ENCODE measurements at places on chromosomes 1 and 21.

- DNase-seq = no peak
These were observed 327.0 kb upstream of the DUSP10 start for GRCh38 chr1:222068937-222069336.

GRCh38 chr21:41479686-41480085, 28.3 kb downstream of the TMPRSS2 start:
- DNase-seq = no peak

GRCh38 chr1:163535807-163536206, 214.1 kb downstream of the NUF2 start:
- DNase-seq = no peak

GRCh38 chr1:20100632-20101355, 18.5 kb downstream of the PLA2G2D start:
- no peak for DNase-seq

DNA sequence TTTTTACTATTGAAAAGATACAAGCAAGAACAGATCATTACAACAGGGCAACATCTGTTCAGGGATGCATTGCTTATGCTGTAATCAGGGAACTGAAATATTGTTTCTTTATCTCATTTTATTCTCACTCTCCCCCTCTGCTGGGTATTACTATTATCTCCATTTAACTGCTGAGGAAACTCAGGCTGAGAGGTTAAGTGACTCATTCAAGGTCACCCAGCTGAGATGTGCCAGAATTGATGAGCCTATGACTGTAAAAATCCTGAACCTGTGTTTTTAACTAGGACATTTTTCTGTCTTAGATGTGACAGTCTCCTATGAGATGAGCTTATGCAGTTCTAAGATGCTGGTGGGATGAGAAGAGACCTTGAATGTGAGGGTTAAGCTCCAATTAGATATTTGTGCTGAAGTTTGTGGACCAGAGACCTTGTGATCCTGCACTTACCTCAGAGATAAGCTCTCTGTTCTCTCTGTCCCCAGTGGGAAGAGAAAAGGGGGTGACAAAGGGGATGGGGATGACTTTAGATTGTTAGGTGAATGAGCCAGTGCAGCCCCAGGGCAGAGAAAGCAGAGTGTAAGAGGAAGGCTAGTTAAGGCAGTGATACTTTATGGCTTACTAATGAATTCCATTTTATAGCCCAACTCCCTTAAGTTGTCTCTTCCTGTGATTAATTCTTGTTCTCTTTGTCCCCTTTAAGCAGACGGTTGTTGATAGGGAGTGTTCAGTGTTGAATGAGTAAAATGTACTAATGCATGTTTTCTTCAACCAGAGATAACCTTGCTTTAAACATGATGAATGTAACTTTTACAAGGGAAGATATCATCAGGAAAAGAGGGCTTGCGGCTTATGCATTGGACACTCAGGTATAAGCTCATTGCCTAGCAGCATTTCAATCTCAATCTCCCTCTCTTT, 111.4 kb downstream of the HLX start:
- peak; percentile 7 for DNase-seq

- no peak for DNase-seq
These were observed 6.3 kb downstream of the ZMPSTE24 start for GRCh38 chr1:40264354-40264781.

- no peak for DNase-seq
These were observed at the start of gene ARHGEF16 for GRCh38 chr1:3453891-3454810. ARHGEF16 (plus strand) TSS chr1:3454665; CDS start chr1:3463085, 8,420 bp downstream.

- no peak for DNase-seq
These were observed 3.0 kb upstream of the SOD1 start for GRCh38 chr21:31656199-31657095.

GRCh38 chr1:85315789-85316188, 39.4 kb upstream of the BCL10 start:
- no peak for DNase-seq

DNA sequence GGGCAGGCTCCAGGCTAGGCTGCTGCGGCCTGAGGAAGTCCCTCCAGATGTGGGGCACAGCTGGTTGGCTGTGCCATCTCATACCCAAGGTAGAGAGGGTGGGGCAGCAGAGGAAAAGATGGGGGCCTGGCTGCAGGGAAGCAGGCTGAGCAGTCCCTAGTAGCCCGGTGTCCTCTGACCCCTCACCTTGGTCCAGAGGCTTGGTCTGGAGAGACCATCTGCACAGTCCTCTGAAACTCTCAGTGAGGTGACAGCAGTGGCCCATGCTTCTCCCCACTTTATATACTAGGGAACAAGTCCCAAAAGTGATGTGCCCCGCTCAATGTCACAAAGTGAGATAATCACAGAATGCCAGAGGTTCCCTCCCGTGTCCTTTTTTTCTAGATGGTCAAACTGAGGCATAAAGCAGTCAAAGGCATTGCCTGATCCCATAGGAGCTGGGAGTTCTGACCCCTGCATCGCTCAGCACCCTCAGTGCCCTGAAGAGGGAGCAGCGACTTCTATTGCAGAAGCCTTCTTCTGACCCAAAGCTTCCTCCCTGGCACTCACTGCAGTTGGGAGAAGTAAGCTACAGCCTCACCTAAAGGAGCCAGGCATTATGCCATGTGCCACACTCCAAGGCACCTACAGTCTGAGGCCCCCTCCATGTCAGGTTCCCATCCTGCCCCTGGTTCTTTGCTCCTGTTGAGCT, 45.5 kb downstream of the TRABD2B start:
- no peak for DNase-seq

DNA sequence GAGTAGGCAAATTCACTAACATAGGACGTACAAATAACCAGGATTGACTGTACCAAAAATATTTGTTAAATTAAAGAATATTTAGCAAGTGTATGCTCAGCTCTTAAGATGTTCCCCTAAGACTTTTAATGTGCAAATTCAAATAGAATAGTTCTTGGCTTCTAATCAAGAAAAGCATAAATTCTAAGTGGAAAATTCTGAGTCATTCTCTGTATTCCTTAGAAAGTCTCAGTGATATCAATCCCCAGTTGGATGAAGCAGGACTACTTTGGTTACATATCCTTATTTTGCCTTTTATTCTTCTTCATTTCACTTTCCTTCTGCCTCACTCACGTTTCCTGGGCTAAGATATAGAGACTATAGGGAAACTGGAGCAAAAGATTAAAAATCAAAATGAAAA, 130.2 kb downstream of the IFI44 start:
- DNase-seq = peak; percentile 11

DNA sequence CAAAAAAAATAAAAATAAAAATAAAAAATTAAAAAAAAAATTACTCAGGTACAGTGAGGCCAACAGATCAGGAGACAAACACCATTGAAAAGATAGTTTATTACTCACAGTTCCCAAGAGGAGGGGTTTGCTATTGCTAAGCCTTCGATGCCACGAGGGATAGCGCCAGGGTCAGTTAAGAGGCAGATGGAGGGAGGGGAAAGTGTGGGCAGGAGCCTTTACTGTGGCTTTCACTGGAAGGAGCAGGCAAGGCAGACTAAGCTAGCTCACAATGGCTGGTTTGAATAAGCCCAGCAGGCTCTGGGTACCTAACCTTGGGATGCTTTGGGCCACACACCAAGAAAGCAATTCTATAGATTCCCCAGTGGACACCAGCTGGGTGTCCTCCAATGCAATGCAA, 12.7 kb upstream of the RNF187 start:
- no peak for DNase-seq

DNA sequence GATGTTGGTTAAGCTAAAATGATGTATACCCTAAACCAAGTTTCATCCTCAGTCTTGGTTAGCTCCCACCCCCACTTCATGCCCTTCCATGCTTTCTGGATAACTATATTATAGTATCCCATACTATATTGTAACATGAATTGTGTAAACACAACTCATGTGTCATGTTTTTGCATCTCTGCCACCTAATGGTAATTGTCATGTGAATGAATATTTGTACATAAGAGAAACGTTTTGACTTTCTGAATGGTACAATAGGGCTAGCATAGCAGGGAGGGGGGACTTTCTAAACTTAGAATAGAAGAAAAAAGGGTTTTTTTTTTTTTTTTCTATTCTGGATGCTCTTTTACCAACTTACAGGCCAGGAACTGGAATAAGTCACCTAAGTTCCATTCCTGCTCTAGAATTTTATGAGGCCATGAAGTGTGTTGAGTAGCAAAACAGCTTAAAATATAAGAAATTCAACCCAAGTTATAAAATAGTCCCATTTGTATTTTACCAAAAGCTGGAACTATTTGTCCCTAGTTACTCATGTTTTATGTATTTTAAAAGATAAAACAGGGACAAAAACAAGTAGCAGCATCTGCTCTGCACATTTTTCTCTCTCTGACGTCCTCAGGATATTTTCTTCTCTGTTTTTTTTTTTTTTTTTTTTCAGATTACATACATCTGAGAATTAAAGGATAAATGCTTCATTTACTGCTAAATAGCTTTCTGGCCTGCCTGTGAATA, 77.4 kb downstream of the HLX start:
- no peak for DNase-seq

GRCh38 chr21:35007348-35007747, 41.8 kb downstream of the RUNX1 start:
- DNase-seq = no peak

GRCh38 chr1:2452201-2452931, 23.7 kb upstream of the PLCH2 start:
- DNase-seq = no peak

GRCh38 chr1:236302941-236303340, 21.2 kb upstream of the ERO1B start:
- no peak for DNase-seq

GRCh38 chr1:12314333-12314903, 84.6 kb downstream of the VPS13D start:
- no peak for DNase-seq

- DNase-seq = no peak
These were observed 62.3 kb upstream of the COL24A1 start for GRCh38 chr1:86218859-86219258.

GRCh38 chr1:10415211-10415930, 14.9 kb upstream of the CENPS start:
- no peak for DNase-seq

DNA sequence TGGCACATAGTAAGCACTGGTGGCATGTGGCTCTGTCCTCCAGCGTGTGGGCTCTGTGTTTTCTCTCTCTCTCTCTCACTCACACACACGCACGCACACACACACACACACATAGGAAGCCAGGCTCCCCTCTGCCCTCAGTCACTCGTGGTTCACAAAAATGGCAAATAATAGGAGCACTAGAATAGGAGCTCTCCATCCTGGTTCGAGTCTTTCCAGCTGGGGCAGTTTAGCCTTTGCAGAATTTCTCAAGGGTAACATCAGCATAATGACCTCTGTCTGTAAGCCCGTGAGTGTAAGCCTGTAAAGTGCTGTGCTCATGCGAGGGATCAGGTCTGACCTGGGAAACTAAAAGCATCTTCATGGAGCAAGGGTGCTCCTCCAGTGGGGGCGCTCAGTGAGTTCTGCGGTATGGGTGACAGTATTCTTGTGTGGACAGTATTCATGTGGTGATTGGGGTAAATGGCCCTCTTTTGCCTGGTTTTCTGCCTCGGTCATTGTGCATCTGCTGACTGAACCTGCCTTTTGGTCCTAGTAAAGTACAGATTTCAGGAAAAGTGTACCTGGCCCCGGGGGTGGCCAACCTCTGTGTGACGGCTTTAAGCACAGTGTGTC, 842 bp upstream of the ZC3H12A start:
- no peak for DNase-seq

GRCh38 chr1:37037690-37038089, 3.4 kb upstream of the GRIK3 start:
- no peak for DNase-seq

GRCh38 chr1:63704443-63704842, 69.4 kb upstream of the ROR1 start:
- DNase-seq = no peak
